ENCODE measurements at places on chromosomes 13 and 19.

GRCh38 chr13:22076658-22077057, 405.8 kb downstream of the FGF9 start:
- DNase-seq: no peak

GRCh38 chr13:99294958-99295357, 12.2 kb downstream of the GPR183 start:
- no peak for DNase-seq

DNA sequence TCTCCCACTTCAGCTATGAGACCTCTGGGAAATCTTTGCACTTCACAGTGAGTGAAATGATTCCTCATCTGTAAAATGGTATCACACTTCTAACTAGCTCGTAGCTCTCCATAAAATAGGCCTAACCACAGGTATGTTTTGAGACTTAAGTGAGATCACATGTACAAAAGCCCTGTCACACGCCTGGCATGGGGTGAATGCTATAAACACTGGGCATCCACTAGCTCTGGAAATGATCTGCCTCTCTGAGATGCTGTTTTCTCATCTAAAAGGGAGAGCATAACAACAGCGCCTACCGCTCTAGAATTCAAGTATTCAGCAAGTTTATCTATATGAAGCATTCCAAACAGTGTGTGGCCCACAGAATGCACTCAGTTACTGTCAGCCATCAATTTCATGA, 2.2 kb downstream of the AKT2 start:
- no peak for DNase-seq

GRCh38 chr13:45331123-45331619, 9.8 kb downstream of the TPT1 start:
- no peak for DNase-seq

DNA sequence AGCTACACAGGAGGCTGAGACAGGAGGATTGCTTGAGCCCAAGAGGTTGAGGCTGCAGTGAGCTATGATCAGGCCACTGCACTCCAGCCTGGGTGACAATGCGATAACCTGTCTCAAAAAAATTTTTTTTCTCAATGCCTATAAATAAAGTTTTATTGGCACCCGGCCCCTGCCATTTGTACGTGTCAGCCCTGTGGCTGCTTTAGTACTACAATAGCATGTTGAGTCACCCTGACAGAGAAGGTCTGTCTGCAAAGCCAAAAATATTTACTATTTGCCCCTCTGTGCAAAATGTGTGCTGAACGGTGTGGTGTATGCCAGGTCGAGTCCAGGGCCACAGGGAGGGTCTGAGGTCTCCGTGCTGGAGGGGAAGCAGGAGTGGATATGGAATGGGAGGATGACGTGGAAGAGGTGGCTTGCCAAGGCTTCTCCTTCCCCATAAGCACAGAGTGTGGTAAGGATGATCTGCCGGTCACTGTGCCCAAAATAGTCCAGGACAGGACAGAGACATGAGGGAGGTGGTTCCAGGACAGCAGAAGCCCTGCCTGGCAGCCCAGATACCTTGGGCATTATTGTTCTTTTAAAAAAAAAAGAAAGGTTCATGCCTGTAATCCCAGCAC, 10.0 kb downstream of the NMRK2 start:
- DNase-seq: peak; percentile 53

GRCh38 chr13:73081256-73081915, 22.6 kb downstream of the KLF5 start:
- DNase-seq: no peak
